ENCODE measurements at places on chromosomes 6 and 20.

DNA sequence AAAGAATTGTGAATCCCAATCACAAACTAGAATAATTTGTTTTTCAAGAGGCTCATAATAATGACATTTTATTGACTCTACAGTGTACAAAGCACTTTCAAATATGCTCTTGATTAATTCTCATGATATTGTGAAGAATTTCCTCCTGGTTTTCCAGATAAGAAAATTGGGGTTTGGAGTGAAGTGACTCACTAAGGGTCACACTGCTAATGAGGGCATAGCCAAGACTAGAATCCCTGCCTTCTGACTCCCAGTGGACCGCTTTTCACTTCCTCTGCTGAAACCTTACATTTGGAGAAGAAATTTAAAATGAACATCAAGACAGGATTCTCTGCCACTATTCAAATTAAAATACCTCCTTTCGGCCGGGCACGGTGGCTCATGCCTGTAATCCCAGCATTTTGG lies 38.3 kb upstream of the LTV1 start:
- DNase-seq, result no peak

DNA sequence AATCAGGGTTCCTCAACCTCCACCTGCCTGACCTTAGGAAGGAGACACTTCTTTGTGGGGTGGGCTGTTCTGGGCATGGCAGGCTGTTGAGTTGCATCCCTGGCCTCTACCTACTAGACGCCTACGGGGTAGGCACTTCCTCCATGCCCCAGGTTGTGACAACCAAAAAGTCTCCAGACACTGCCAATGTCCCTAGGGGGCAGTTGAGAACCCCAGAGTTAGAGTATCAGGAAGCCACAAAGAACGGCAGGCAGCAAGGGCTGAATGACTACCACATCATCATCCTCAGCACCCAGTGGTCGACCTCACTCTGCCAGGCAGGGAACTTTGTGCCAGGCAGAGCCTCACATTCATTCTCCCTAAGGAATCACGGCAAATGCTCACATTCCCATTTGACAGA lies 21.5 kb downstream of the PMEPA1 start:
- DNase-seq, result no peak

- DNase-seq, result peak; percentile 41
Measured at GRCh38 chr6:118536478-118536877, 11.6 kb upstream of the PLN start.

- DNase-seq, result no peak
Measured at GRCh38 chr6:124819346-124819745, 142.9 kb upstream of the RNF217 start.

DNA sequence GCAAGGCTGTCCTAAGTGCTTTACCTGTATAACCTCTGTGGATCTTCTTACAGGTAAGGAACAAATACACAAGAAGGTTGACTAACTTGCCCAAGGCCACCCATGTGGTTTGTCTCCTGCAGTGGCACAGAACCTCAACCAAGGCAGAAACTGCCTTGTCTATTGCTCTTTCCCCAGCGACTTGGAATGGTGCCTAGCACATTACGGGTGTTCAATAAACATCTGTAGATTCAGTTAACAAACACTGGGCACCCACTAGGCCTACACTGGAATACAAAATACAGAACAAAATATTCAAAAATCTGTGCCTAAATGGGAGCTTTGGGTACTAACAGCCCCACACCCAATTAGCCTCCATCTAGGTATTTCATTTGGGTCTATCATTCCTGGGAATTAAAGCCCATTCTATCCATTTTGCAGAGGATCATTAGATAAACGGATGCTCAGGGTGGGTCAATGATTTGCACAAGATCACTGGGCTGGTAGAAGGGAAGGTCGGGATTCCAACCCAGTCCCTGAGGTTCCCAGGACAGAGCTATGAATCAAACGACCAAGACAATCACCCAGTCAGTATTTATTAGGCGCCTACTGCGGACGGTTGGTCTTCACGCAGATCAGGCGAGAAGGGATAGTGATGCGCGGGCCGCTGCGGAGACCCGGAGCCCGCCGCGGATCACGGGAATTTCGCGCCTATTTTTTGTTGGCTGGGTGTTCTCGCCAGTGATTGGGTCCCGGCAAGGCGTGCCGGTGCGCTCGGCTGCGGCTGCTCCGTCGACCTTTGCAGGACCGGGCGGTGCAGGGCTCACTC lies at the start of gene STK35:
STK35 (plus strand) TSS at position 771 of the 808 bp plus-strand sequence. CDS start 55 bp downstream, outside the sequence.
- no peak for DNase-seq

DNA sequence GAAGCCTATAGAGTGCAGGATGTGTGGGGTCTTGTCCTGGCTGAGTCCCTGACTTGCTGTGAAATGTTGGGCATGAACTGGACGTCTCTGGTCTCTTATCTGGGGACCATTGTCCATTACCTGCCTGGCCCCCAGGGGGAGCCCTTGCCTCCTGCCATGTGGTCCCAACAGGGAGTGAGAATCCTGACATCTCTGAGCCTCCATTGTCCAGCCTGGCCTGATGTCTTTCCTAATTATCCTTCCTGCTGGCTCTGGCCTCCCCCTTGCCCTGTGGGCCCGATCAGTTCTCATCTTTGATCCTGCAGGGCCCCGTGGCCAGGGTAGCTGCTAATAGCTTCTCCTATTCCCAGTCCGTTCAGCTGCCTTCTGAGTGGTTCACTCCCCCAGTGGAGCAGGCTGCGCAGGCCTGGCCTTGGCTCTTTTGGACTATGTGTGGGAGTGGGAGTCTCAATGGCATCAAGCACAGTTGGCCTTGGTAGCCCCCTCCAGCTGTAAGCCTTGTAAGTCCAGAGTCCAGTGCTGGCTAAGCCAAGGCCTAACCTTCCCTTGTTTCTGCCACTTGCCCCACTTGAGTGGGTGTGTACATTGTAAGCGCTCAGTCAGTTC lies 77.9 kb upstream of the RALY start:
- no peak for DNase-seq

DNA sequence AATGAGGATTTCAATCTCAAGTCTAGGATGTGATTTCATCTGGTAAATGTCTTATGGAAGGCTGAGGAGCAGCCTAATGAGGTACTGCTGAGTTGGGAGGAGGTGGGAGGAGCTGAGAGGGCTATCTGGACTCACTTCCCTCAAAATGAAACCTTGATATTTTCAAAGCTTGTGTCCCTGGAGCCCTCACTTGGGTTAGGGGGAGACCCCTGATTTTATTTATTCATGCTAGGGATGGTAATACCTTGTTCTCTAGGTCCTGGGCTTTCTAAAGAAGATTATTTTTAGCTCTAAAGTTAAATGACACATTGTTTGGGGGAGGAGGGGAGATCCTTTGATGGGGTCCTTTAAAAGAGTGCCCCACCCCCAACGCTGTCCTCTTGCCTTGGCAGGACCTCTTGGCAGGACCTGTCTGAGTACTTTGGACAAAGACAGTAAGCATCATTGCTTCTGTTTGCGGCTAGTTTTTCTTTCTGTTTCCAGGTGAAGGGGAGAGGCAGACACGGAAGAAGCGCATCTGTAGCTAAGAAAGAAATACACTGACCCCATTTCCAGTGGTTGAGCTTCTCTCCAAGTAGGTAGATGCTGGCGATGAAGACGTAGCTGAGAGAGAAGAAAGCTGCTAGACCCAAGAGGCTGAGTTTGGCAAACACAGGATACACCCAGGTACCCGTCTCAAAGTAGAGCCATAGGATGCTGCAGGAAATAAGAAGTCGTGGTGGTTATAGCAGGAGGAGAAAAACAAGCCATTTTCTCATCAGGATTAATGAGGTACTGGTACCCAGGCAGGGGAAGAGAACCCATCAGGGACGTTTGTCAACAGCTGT lies 55.6 kb downstream of the ADTRP start:
- DNase-seq, result no peak

- no peak for DNase-seq
Measured at GRCh38 chr6:49556429-49556837, 6.0 kb downstream of the C6orf141 start.

- DNase-seq, result peak; percentile 35
Measured at GRCh38 chr6:87151781-87152525, 3.4 kb upstream of the ZNF292 start.

DNA sequence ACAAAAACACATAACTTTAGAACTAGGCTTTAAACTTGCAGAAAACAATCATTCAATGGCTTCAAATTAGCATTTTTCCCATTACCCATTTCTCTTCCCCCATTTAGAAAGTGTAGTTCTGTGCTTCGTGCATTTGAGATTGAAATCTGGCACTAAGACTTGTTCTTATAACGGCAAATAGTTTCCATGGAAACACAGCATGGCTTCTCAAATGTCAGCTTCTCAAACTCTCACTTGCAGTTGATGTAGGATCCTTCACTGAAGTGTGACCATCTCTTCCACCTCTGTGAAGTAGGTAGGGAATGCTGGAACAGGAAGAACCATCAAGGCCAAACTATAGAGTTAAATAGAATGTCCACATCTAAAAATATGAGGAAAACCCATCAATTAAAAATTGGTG lies 52.2 kb downstream of the MANEA start:
- no peak for DNase-seq

GRCh38 chr20:4787820-4788219 lies 66.1 kb downstream of the PRND start:
- no peak for DNase-seq

DNA sequence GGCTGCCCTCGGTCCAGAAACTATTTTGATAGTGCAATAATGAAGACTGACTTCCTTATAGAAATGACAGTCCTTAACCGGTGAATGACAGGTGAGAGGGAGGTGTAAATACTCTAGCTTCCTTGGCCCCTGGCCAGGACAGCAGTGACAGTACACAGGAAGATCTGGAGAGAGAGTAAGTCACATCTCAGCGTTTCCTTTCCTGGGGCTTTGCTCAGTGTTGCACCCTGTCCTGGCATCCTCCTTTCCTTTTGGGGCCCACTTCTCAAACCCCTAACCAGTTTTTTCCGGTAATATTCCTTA lies 336.9 kb downstream of the CD83 start:
- no peak for DNase-seq

DNA sequence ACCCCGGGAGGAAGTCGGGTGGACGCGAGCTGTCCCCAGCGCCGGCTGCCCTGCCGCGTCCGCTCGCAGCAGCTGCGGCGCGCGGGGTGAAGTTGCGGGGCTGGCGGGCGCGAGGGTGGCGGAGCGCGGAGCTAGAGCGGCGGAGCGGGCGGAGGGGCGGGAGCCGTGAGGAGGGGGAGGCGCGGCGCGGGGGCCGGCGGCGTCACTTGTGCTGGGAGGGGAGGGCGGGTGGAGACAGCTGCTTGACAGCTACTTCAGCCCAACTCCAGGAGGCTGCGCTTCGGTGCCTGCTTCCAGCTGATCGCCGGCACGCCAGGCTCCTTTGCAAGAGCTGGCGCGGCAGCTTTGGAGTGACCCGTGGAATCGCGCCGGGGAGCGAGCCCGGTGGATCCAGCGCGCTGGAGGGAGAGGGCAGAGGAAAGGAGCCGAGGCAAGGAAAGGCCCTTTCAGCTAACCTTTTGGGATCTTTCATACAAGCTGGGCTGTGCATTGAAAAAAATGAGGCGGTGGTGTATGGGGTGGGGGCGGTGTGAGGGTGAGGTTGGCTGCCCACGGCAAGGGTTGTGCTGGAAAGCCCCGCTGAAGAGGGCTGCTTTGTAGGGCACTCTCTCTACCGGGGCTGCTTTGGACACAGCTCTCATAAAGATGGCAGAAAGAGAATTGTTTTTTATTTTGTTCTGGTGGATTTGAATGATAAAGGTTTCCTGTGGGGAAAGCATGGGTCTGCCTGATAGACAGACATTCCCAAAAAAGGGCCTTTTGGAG lies 24.6 kb downstream of the RIPOR2 start:
- DNase-seq, result no peak

- DNase-seq, result peak; percentile 92
Measured at GRCh38 chr6:18883851-18884250, 496.7 kb downstream of the RNF144B start.

GRCh38 chr20:29740601-29740950 lies 1516.9 kb upstream of the DEFB115 start:
- no peak for DNase-seq

- DNase-seq, result peak; percentile 66
Measured at GRCh38 chr6:56902641-56903464, 52.1 kb upstream of the BEND6 start.

DNA sequence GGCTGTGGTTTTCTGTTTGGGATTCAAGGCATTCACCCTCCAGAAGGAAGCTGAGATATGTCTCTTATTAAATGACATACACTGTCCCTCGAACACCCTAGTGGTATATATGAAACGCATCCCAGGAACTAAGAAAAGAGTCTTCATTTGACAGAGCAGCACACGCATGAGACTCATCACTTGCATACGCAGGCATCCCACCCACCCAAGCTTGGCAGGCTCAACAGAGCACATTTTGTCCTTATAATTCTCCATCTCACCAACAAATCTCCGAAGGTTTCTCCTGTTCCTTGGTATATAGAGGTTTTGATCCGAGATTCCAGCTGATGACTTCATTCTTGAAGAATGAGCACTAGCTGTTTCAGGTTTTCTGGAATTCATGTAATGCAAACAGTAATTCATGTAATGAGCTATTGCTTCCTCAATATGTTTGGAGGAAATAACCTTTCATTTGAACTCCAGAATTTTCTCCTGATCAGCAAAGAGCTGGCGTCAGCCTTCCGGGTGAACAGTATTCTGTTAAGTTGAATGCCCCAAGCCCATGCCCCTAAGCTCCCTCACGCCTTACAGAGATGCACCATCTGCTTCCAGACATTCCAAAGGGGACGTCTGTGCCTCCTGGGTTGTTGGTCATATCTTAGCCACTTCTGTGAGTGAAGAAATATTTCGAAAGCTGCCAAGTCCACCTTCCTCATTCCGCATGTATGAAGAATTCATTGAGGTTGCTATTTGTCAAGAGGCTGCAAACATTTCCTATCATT lies 66.0 kb upstream of the CDH4 start:
- no peak for DNase-seq

DNA sequence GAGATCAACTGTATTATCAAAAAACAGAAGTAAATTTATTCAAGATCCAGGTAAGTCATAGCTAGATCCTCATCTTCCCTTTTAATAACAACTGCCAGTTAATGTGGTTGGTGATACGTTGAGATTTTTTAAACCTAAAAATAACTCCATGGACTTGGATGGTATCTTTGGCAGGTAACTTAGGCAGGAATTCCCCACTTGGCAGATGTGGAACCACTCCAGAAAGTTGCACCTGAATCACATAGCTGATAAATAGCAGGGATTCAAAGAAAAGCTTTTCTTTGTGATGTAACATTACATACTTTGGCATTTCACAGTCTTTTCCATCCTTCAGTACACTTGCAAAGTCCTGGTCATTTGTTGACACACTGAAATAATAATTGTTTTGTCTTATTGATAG lies 62.6 kb downstream of the PRPH2 start:
- DNase-seq, result no peak

DNA sequence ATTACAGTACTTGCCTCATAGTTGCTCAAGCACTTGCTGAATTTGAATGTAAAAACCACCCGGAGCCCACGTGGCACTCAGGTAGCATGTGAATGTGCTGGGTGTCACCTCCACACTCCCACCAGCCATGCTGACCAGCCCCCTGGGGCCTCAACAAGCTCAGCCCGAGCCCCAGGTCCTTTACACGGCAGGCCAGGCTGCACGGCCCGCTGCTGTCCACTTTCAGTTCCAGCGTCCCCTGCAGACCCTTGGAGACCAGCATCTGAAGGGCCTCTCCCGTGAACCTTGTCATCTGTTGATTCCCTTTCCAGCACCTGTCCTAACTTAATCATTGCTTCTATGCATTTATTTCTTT lies 33.3 kb upstream of the ZBP1 start:
- DNase-seq, result no peak

- DNase-seq, result peak; percentile 59
Measured at GRCh38 chr20:460707-461106, 1.6 kb downstream of the TBC1D20 start.

GRCh38 chr6:109440331-109441068 lies at the start of the genes PPIL6 and SMPD2:
PPIL6 (minus strand) TSS chr6:109440628; CDS start chr6:109440590, 38 bp downstream.
SMPD2 (plus strand) TSS chr6:109440724; CDS start chr6:109441122, 398 bp downstream.
- peak; percentile 87 for DNase-seq

- peak; percentile 73 for DNase-seq
Measured at GRCh38 chr6:111850295-111850937, 22.8 kb downstream of the FYN start.

All from pons (tissue), 1 donor.